ENCODE measurements at places on chromosomes 12 and 14.

GRCh38 chr12:72869024-72869423, 596.9 kb downstream of the TRHDE start:
- DNase-seq: no peak

- no peak for DNase-seq
Observed at GRCh38 chr14:95569440-95569839, 34.6 kb downstream of the GLRX5 start.

DNA sequence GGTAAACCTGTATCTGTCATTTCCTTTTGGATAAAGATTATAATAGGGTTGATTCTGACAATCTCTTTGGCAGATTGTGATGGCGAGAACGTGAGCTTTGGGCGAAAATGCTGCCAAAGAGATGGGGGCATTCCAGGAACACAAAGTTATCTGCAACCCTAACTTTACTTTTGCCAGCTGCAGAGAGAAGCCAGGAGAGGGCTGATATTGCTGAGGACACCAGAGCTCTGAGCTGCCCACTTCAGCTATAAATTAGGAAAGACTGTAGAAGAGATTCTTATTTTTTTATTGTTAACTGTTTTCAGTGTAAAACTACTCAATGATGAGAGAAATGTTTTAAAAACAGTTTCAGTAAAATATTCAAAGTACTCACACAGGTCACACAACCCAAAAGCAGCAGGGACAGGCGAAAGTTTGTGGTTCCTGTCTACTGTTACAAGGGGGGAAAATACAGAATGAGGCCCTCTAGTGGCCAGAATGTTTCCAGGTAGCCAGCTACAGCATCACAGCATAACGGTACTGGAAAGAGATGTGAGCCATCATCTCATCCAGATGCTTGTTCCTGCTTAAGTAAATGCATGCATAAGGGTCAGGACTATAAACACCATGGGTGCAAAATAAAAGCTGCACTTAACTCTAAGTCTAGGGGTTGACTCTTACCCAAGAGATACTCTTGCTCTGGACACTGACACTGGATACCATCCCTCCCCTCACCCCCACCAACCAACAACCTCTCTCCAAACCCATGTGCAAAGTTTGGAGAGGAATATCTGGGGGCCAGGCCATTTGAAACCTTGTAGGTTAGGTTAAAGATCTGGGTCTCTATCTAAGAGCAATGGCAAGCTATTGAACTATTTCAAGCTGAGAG, 498.4 kb downstream of the RMST start:
- DNase-seq: no peak

DNA sequence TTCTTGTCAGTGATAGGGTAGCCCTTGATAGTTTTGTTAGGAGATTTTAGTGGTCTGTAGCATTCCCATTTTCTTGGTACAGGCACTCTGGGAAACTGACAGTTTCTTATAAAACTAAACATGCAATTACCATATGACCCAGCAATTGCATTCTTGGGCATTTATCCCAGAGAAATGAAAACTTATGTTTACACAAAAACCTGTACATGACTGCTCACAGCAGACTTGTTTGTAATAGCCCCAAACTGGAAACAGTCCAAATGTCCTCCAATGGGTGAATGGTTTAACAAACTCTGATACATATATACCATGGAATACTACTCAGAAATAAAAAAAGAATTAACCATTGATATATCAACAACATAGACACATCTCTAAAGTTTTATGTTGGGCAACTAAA, 75.5 kb downstream of the BORCS5 start:
- no peak for DNase-seq

DNA sequence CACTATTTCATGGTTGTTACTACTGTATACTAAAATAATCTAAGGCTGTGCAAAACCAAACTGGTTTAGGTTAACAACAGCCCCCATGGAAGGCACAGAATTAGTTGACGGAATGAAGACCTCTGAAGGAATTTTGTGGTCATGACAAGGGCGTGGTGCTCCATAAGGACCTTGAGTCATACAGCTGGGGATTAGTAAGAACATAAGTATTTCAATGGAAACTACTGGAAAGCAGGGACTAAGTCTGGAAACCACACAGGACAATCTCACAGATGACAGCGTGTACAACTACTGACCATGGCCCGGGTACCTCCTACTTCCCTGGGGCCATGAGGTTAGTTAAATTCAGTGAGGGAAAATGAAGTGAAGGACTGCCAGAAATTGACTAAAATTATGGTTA, 98.5 kb upstream of the PLEKHA5 start:
- DNase-seq: no peak

DNA sequence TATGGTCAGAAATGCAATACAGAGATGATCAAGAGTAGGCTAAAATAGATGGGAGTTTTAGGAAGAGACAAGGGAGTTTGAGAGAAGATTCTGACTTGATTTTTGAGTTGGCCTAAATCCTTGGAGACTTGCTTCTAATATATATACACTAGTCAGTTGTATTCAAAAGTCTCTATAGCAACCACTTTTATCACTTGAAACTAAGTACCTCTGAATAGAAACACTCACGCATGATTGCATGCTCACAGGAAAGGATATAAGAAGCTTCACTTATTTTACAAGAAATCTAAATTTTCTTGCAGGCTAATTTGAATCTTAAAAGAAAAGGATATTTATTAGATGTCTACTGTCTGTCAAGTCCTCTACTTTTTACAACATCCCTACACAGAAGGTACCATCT, 316.8 kb downstream of the SNAPC1 start:
- DNase-seq: no peak

DNA sequence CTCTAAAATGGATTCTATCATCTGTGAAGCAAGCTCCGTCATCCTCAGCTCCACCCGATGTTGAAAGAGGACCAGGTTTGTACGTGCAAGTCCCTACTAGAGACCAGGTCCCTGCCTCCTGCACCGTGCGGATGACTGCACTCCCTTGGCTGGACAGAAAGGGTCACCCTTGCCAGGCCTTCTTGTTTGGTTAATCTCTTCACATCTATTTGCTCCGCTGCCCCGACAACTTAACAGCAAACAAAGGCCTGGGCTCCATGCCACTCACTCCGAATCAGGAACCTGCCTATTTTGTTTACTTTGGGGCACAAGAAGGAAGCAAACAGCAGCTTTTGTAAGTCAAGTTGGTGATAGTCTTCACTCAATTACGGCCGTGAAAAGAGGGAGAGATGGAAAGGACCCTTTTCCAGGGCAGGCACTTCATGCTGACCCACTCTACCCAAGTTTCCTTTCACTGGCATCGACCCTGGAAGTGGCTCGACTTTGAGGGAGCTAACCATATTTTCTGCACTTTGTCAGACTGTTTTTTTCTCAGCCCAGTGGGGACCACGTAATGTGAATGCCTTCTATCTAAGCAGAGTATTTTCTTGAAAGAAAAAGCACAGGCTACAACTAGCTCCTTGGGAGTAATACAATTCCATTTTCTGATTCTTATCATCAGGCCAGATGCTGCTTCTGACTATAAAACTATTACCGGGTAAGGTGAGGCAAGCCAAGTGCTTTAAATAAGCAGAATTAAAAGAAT, 202.6 kb downstream of the FOXN3 start:
- DNase-seq: no peak

DNA sequence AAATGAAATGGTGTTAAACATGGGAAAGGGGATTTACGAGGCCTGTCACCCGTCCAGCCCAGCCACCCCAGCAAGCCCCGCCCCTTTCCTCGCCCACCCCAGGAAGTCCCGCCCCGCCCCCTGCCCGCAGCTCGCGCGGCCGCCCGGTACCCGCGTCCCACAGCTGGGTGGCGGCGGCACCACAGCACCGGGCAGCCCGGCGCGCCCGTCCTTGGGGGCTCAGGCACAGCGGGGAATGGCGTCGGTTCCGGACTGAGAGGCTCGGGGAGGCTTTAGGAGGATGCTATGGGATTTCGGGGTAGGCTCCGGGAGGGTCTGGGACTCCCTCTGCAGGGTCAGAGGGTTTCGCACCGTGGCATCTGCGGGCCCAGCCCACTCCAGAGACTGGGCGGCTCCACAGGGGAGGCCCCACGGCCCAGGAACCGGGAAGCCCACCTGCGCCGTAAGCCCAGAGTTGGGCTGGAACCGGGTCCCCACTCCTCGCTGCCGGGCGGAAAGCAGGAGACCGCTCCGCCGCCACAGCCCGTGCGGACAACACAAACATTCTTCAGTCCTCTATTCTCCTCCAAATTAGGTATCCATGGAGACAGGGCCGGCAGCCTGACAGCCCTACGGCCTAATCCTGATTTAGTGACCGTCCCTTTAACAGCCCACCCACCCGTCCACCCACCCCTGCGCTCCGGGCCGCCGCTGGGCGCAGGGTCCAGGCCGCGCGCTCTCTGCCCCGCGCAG, 1.4 kb downstream of the FIGNL2 start:
- DNase-seq: peak; percentile 28

DNA sequence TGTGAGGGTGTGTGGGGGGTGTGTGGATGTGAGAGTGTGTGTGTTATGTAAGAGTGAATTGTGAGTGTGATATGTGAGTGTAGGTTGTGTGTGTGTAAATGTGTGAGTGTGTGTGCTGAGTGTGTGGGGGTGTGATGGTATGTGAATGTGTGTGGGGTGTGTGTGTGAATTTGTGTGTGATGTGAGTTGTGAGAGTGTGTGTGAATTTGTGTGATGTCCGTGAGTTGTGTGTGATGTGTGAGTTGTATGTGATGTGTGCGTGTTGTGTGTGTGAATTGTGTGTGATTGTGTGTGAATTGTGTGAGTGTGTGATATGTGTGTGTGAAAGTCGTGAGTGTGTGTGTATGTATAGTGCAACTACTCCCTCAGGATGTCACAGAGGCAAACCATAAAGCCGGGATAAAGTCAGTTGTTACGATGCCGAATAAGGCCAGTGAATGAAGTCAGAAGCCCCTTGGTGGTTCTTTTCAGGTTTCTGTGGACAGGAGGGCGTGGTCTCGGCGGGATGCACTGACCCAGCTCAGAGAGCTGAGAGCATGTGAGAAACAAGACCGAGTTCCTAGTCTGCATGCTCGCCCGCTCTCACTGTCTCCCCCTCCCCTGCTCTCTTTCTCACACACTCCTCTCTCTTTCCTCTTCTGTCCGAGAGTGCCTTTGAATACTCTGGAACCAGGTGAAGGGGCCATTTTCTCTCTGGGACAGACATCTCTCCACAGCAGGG, 71.8 kb upstream of the MAX start:
- no peak for DNase-seq
